Caco-2 (cell line): ENCODE measurements at places on chromosomes 7 and 10.

DNA sequence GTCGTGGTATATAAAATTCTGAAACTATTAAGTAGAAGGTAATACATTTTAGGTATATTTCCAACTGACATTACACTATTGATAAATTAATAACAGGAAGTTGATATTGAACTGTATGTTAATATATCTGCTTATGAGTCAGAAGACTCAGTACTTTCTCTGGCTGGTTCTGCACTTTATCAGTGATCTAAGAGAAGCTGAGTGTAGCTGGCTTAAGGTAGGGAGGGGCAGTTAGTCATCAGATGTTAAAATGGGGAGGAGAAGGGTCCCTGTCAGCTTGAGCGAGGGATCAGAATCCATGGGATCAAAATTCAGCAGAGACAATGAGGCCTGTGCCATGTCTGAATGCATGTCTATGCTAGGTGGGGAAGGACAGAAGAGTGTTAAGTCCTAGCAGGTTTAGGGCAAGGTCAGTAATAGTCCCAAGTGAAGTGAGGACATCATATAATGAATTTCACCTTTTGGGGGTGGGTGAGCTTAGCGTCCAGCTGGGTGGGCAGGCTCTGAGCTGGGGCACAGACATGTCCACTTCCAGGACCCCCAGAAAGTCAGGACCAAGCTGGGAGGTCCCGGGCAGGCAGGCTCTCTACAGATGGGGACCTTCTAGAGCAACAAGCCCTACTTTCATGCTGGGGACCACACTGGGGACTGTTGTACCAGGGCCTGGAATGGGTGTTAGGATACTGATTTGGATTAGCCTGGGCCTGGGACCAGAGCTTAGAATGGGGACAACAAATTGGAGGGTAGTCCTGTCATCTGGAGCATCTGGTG, 82.9 kb downstream of the WDFY4 start:
- H3K4me3 ChIP-seq, result no peak overlapping the region
- no peaks in the 10 kb centered on the region for H3K36me3 ChIP-seq
- H3K27me3 ChIP-seq, result no peaks in the 10 kb centered on the region; the same call in 1 of the 2 replicates
- no peak for DNase-seq

DNA sequence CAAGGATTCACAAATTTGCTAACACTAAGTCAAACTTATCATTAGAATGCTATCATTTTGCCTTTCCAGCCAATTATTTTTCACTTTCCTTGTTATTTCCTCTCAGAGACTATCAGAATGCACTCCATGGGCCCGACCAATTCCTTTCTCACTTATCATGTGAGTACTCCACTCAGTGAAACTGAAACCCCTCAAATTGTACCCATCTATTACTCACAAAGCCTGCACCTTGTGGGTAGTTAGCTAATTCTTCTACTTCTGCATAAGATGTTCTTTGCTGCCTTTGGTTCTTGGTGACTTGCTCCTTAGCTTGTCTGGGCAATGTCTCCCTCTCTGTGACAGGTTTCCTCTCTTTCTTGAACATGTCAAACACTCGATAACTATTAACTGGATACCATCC, 35.2 kb upstream of the MBL2 start:
- H3K4me1 ChIP-seq, result peaks cover 20% of the 10 kb centered on the region
- no peak overlapping the region for H3K4me3 ChIP-seq
- H3K36me3 ChIP-seq, result no peaks in the 10 kb centered on the region
- no peak overlapping the region for H3K27ac ChIP-seq
- DNase-seq, result no peak

DNA sequence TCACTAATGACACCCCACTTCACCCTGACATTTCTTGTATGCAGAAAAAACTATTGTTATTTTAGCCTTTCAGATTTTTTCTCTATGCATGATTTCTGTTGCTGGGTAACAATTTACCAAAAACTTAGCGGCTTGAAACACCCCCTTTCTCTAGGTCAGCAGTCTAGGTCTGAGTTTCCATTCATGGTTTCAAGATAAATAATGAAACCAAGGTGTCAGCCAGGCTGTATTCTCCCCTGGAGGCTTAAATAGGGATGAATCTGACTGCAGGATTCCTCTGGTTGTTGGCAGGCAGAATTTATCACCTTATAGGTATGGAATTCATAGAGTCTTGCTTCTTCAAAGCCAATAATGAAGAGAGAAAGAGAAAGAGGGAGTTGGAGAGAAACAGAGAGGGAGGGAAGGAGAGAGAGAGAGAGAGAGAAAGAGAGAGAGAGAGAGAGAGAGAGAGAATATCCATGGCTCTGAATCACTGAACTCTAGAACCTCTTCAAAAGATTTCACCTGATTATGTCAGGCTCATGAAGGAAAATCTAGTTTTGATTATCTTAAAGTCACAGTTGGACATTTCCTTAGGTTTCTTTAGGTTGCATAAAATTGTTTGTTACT, 1224.6 kb upstream of the LRRTM3 start:
- H3K27me3 ChIP-seq, result no peaks in the 10 kb centered on the region
- no peak overlapping the region for H3K27ac ChIP-seq
- H3K36me3 ChIP-seq, result no peaks in the 10 kb centered on the region
- no peak for DNase-seq
- H3K4me3 ChIP-seq, result no peak overlapping the region

DNA sequence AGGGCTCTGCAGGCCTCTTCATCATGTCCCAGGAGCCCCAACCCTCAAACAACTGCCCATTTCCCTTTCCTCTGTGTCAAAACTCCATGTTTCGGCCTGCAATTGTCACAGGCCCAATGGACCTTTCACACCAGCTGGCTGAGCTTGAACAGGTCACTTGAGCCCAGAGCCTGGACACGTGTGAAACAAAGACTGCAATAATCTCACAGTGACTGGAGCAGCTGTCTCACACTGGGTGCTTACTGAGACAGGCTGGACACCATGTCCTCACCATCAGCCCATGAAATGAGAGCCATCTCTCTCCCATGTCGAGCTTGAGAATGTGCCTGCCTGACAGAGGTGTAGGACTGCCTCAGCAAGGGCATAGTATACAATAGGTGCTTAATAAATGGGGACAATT, 19.5 kb upstream of the EIF5AL1 start:
- H3K27me3 ChIP-seq, result no peaks in the 10 kb centered on the region
- H3K4me3 ChIP-seq, result no peak overlapping the region
- H3K36me3 ChIP-seq, result no peaks in the 10 kb centered on the region

DNA sequence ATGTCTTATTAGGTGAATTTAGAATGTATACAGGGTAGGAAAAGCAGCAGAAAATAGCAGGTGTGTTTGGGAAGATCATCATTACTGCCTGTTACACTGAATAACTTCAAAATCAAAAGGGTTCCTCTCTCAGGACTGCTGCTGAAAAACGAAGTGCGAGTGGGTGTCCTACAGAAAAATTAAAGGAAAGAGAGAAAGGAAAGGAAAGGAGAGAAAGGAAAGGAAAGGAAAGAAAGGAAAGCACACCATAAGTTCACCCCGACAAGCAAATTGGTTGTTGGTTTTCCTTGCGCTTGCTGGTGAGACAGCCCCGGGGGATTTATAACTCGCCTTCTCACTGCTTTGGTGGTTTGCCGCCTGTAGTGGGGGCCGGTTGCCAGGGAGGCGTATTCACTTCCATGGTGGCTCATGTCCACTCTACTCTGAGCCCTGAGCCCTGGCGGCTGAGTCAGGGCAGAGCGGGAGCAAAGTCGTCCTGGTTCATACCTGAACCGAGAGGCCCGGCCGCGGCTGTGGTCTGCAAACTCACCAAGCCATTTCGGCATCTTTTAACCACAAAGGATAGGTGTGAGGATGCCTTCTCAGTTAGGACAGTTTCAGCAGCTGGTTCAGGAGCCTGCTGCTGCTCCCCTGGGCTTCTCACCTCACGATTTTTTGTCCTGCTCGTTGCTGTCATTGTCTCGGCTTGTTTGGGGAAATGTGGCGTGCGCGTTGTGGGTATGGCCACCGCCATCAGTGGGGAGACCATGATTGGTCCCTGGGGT, 26.1 kb downstream of the INPP5A start:
- no peak for DNase-seq
- no peaks in the 10 kb centered on the region for H3K4me1 ChIP-seq
- no peaks in the 10 kb centered on the region for H3K27me3 ChIP-seq
- no peaks in the 10 kb centered on the region for H3K36me3 ChIP-seq

GRCh38 chr10:14063531-14064285, 267.0 kb downstream of the FRMD4A start:
- no peak overlapping the region for H3K27ac ChIP-seq
- H3K4me1 ChIP-seq, result no peaks in the 10 kb centered on the region
- DNase-seq, result no peak
- no peaks in the 10 kb centered on the region for H3K36me3 ChIP-seq

GRCh38 chr7:32681174-32681518, 185.9 kb downstream of the AVL9 start:
- peaks cover 16% of the 10 kb centered on the region; the same call in 1 of the 2 replicates for H3K4me1 ChIP-seq
- no peak overlapping the region for H3K27ac ChIP-seq
- H3K36me3 ChIP-seq, result no peaks in the 10 kb centered on the region
- no peak for DNase-seq
- no peak overlapping the region for H3K4me3 ChIP-seq
- no peaks in the 10 kb centered on the region for H3K27me3 ChIP-seq

DNA sequence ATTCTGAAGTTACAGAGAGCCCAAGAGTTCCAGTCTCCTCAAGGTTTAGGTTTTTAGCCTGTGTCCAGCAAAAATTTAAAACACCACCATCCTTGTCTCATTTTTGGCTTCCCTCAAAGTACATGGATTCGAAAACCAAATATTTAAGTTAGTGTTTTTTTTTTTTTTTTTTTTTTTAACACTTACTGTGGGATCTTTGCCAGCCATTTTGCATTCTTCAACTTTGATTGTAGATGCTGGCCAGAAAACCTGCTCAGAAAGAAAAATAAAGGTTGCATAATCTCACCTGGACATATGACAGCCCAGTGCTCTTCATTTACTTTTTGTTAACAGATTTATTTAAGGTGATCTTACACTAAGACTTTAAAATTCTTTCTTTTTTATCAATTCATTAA, 91.6 kb downstream of the SEMA3C start:
- no peak overlapping the region for H3K27ac ChIP-seq
- H3K36me3 ChIP-seq, result no peaks in the 10 kb centered on the region
- H3K27me3 ChIP-seq, result no peaks in the 10 kb centered on the region
- peaks cover 18% of the 10 kb centered on the region for H3K4me1 ChIP-seq
- no peak overlapping the region for H3K4me3 ChIP-seq
- no peak for DNase-seq

- no peaks in the 10 kb centered on the region for H3K27me3 ChIP-seq
- H3K4me3 ChIP-seq, result no peak overlapping the region
- H3K36me3 ChIP-seq, result no peaks in the 10 kb centered on the region
These were observed 102.2 kb upstream of the GPR26 start for GRCh38 chr10:123563994-123564393.

DNA sequence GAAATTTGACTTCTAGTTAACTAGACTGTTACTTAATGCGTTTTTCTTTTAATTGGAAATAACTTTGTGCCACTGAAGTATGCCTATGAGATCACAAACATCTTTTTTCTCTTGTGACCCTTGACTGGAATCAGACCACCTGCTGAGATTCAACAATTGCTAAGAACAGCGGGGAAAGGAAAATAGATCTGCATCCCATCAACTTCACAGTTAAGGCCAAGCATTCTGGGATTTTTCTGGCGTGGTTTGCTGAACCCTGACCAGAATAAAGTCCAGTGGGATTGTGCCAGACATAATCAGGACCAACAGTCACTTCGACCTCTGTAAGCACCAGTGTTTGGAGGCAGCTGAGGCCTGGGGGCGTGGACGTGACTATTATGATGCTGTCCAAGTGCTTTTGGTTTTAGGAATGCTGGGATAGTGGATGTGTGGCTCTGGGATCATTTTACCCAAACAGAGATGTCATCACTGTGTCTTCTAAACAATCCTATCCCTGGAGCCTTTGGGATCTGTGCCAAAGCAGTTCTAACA, 373.3 kb upstream of the PRKCQ start:
- no peak for DNase-seq
- no peaks in the 10 kb centered on the region for H3K4me1 ChIP-seq
- no peak overlapping the region for H3K4me3 ChIP-seq
- no peaks in the 10 kb centered on the region; the same call in 1 of the 2 replicates for H3K27me3 ChIP-seq
- no peak overlapping the region for H3K27ac ChIP-seq
- no peaks in the 10 kb centered on the region for H3K36me3 ChIP-seq

GRCh38 chr10:85446827-85447226, 919.8 kb downstream of the GRID1 start:
- DNase-seq, result no peak
- no peaks in the 10 kb centered on the region for H3K4me1 ChIP-seq
- H3K27ac ChIP-seq, result no peak overlapping the region
- H3K4me3 ChIP-seq, result no peak overlapping the region

- H3K36me3 ChIP-seq, result no peaks in the 10 kb centered on the region; the same call in 1 of the 2 replicates
- H3K4me3 ChIP-seq, result no peak overlapping the region
These were observed 128.8 kb upstream of the FAM20C start for GRCh38 chr7:63521-64021.

DNA sequence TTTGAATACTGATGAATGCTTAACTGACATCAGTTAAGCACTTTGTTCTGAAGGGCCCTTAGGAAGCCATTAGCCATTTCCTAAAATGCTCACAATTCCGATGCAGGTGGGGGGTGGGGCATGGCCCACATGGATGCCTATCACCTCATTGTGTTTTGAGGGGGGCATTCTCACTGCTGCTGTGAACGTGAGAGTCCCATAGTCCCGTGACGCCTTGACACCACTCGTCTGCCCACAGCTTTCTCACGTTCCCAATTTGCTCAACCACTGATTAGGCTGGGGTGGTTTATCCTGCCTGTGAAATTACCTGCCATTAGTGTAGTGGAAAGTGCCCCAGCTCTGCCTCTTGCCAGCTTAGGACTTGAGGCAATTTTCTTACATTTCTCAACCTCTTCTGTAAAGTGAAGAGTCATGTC, 31.9 kb downstream of the DUSP5 start:
- H3K27me3 ChIP-seq, result no peaks in the 10 kb centered on the region
- H3K36me3 ChIP-seq, result no peaks in the 10 kb centered on the region
- H3K4me3 ChIP-seq, result peak overlapping the region; percentile 54; the same call in 1 of the 2 replicates
- peak overlapping the region; percentile 78 for H3K27ac ChIP-seq
- DNase-seq, result no peak

- H3K27ac ChIP-seq, result no peak overlapping the region
- H3K4me3 ChIP-seq, result no peak overlapping the region
- no peaks in the 10 kb centered on the region for H3K4me1 ChIP-seq
- no peaks in the 10 kb centered on the region for H3K27me3 ChIP-seq
These were observed 116.1 kb downstream of the DGKB start for GRCh38 chr7:14786314-14786895.

DNA sequence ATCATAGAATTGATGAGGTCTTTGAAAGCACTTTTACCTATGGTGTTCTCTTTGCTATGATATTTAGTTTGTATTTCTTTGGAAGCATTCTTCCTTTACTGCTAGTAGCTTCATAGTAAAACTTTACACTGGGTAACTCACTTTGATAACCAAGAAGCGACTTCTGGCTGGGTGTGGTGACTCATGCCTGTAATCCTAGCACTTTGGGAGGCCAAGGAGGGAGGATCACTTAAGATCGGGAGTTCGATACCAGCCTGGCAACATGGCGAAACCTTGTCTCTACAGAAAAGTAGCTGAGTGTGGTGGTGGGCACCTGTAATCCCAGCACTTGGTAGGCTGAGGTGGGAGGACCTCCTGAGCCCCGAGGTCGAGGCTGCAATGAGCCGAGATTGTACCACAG, 36.2 kb downstream of the CCDC126 start:
- no peaks in the 10 kb centered on the region for H3K36me3 ChIP-seq
- H3K4me3 ChIP-seq, result no peak overlapping the region
